Left lobe of liver (tissue), 2 donors: ENCODE measurements at places on chromosomes 1 and 21. TPM values are rescaled to one million over a fixed set of nuclear protein-coding genes. Genes with fewer than 3 reads are reported as not detected.

GRCh38 chr1:199226163-199226562, 587.3 kb downstream of the PTPRC start:
- DNase-seq = no peak

DNA sequence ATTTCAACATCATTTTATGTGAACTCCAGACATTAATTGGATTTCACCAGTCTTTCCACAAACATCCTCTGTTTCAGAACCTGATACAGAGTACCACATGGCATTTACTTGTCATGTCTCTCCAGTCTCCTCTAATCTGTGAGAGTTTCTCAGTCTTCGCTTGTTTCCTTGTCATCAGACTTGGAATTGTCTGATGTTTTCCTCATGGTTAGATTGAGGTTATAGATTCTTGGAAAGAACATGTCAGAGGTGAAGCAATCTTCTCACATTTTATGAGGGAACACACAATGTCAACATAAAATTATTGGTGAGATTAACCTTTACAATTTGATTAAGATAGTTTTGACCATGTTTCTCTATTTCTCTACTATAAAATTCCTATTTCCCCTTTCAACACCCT, 74.9 kb upstream of the TMPRSS15 start:
- DNase-seq = no peak

- DNase-seq = no peak
Observed at GRCh38 chr21:35291034-35291433, 241.9 kb upstream of the RUNX1 start.

DNA sequence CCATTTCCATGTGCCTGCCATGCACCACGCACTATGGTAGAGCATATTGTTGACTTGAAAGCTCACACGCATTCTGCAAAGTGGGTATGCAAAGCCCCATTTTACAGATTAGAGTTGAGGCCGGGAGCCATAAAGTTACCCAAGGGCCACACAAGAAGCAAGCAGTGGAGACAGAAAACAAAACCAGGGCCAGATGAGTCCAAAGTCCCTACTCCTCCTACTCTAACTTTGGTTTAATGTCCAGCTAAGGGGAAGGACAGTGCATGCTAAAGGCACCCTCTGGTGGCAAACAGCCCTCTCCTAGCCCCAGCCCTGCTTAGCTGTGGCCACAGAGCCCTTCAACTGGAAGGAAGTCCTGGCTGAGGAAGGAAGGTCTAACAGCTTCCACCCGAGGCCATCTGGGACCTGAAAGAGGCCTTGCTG, 74.9 kb downstream of the SLC66A1 start:
- peak; percentile 60 for DNase-seq

Gene NCAM2
- 0.53 TPM for total RNA-seq
